NCI-H345 (cell line): ENCODE measurements at places on chromosomes 3 and 15.
A peak's percentile ranks its signal among the peaks of the same experiment; 100 is the strongest.

DNA sequence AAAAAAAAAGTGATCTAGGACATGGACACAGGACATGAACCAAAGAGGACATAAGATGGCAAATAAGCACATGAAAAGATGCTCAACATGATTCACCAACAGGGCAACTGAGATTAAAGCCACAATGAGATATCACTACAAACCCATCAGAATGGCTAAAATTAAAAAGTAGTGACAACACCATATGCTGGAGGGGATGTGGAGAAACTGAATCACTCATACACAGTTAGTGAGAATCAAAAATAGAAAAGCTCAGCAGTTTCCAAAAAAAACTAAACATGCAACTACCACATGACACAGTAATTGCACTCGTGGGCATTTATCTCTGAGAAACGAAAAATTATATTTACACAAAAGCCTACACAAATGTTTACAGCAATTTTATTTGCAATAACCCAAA is 27.9 kb upstream of the ACKR4 start:
- no peak for DNase-seq

DNA sequence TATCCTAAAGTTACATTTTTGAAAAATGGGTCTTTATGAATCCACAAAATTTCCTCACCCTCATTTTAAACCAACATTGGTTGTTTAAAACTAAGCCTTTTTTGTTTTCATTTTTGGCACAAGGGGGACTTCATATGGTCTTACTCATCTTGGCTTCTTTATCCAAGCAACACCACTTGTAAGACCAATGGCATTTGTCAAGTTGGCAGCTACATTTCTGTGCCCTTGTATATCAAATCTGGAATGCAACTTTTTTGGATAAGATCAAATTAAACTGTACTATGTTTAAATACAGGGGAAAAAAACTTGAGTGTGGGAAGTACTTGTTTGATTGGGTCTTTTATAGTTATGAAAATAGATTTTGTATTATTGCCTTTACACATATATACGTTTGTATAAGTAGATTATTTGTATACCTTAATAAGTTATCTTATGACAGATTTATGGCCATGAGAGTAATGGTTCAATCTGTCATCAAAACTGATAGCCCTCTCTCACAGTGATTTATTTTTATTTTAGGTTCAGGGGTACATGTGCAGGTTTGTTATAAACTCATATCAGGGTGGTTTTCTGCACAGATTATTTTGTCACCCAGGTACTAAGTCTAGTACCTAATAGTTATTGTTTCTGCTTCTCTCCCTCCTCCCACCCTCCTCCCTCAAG is 43.4 kb downstream of the GPR160 start:
- DNase-seq, result no peak

DNA sequence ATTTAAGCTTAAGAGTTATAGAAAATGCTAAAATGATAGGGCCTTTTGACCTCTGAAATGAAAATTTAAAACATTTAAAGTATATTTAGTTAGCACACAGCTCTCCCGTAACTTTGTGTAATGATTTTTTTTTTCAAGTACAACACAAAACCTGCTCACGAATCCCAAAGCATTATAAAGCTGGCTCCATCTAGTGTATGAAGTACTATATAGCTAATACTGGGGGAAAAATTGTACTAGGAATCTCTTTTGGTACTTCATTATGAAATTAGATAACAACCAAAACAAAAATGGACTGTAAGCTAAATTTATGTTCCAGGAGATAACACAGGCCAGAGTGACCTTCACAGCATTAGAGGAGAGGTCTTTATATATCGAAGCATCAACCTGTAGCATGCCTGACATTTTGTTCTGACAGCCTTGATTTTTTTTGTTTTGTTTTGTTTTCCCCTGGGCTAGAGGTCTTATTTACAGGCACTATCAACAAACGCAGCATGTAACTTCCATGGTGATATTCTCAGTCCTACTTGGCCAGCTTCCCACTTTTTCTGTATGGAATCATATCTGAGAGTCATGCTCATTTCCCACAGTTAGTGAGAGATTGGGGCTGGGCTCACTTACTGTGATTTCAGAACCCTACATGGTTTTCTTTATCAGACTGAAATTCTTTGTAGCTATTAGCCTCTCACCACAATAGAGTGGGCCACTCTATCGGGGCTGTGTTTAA is 116.3 kb downstream of the MITF start:
- DNase-seq, result no peak

DNA sequence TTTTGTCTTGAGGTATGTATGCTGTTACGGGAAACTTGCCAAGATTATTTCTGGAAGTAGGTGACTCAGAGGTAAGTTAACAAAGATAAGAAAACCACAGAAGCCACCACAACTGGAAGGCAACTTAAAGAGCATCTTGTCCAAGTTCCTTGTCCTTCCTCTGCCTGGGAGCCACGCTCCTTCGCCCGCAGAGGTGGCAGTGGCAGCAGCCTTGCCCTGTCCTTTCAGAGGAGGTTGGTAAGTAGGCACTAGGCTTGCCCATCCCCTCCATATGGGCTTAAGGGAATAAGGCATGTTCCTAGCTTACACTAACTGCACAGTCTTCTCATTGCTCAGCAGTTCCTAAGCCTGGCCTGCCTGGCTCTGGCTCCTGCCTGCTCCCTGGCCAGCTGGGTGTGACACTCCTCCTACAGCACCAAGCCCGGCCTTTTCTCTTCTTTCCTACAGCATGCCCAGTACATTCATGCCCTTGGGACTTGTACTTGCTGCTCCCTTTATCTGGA is 48.0 kb upstream of the RAB6B start:
- no peak for DNase-seq

- no peak for DNase-seq
Observed at GRCh38 chr15:94838281-94838680, 606.9 kb downstream of the MCTP2 start.

DNA sequence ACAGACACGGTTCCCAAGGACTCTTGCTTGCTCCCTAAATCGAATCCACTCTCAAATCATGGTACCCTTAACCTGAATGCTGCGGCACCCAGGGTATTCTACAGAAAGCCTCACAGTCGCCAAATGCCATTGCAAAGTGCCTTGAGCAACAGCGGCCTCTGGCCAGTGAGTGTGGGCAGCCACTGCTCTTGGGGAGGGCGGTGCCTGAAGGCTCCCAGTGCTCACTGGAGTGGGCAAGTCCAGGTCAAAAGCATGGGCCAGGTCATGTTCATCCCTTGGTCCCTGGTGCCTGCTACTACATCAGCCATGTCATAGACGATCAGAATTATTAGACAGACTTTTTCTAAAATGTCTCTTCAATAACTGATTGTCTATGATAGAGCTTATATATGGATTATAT is 82.5 kb downstream of the ADAMTS17 start:
- DNase-seq, result no peak

DNA sequence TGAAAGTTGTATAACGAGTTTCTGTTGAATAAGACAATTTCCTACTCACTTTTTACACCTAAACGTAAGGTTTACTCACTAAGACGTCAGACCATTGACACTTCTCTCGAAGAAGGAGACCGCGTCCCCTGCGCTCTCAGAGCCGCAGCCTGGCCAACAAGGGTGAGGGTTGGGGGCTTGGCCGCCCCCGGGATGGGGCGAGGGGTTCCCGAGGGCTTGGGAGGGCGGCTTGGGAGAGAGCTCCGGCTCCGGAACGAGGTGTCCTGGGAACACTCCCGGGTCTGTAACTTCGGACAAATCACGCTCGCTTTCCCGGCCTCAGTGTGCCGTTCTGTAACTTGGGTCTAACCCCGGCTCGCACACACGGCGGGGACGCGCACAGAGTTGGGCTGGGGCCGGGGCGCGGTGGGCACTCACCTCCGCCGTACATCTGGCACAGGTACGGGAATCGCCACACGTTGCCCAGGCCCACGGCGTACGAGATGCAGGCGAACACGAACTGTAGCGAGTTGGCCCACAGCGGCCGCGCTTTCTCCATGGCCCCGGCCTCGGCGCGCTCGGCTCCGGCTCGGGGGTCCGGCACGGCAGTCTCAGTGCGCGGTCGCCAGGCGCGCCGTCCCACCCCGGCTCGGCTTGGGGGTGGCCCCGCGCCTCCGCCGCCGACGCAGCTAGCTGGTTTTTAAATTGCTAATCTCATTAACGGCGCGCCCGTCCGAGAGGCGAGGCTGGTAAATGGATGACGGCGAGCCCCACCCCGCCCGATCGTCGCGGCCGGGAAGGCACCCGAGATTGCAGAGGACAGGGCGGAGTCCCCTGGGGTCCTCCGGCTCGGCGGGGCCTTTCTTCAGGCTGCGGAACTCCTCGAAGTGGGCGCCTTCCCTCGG is at the start of gene SLC6A20:
TSS of gene SLC6A20 (minus strand) at position 655 of the 884 bp plus-strand sequence. CDS start at position 538, 117 bp downstream.
- DNase-seq, result no peak

GRCh38 chr3:159887911-159888310 is 100.7 kb upstream of the IL12A start:
- DNase-seq, result no peak

DNA sequence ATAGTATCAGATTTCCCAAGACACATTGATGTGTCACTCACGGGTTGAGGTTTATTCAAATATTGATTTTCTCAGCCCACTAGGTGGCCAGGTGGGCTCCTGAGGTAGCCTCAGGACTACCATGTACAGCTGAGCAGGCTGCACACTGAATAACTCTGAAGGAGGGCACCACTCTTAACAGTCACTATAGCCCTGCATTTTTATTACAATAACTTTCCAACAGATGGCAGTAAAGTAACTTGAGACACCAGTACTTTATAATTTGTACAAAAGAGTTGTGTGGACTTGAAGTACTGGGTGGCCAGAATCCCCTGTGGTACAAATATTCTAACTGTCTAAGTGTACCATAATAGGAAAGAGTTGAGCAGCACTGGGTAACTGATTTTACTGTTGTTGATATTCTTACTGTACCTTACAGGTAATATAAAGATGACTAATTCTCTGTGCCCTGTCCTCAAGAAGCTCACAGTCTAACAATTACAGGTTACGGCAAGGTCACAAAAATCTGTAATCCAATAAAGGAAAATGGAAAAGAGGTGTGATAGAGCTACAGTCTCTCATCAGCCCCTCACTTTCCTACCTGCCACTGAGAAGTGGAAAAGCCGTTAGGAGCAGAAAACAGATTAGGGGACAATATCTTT is 76.0 kb downstream of the ETFA start:
- peak; percentile 12 for DNase-seq
